NCI-H1930 (cell line): ENCODE measurements at places on chromosomes 4 and X.
A peak's percentile ranks its signal among the peaks of the same experiment; 100 is the strongest.

DNA sequence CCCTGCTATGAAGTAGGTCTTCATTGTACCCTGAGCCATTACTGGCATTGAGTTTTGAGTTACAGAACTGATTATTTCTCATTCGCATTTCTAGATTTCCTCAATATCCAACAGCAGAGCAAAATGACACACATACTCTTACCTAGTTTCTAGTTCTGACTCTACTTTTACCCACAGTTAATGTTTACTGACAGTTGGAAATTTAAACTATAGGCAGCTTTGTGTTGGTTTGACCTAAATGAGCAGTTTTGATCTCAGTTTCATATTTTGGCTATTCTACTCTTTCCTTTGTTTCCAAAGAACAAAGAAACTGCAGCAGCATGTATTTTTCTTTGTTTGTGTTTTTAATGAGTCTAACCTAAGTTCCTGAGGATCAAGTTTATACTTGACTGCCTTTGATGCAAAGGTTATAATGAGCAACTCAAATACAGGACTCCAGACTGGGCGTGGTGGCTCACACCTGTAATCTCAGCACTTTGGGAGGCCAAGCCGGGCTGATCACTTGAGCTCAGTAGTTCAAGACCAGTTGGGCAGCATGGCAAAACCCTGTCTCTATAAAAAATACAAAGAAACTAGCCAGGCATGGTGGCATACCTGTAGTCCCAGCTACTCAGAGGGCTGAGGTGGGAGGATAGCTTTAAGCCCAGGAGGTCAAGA, 30.4 kb downstream of the TXK start:
- no peak for DNase-seq

GRCh38 chr4:69656653-69657158, 3.7 kb upstream of the UGT2A1 start:
- DNase-seq: no peak

- no peak for DNase-seq
Observed at GRCh38 chr4:836003-836511, 10.1 kb upstream of the CPLX1 start.

- no peak for DNase-seq
Observed at GRCh38 chrX:67207912-67208311, 335.9 kb upstream of the AR start.

DNA sequence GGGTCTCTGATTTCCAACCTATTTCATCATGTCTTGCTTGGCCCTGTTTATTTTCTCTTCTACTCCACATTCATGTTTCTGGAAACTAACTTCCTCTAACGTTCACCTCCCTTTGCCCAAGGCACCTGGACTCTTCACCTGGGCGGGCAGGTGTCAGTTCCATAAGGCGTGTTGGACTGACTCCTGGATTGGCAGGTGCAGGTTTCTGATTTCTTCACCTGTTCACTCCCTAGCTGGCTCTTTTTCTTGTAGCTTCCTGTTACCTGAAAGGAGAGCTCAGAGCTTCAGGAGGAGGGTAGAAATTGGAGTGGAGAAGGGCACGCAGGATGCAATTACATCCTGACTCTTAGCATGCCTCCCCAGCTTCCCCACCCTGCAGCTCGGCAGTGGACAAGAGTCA, 350.8 kb upstream of the KLF3 start:
- DNase-seq: no peak

DNA sequence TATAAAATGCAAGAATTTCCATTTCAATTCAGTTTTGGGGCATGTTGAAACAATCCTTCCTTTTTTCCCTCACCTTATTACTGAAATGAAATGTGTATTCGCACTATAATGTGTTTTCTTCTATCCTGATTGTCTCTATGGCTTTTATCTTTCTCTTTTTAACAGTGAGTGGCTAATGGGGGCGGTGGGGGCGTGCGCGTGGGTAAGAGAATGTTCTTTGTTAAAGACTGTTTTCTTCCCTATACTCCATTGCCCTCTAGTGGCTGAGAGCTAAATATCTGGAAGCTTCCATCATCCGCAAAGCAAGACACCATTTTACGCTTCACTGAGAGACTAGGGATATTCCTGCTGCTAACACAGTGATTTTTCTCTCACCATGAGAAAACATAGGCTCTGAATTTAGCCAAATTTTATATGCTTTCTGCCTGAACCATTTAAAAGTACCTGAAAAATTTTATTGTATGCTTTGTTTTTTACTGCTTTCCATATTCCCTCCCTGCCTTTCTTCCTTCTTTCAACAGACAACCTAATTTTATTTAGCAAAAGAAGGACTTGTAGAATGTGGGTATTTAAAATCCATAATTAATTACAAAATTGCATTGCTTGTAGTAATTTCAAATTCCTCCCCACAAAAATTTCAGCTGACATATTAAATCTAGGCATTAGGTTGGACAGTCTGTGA, 194.0 kb downstream of the GASK1B start:
- peak; percentile 60 for DNase-seq
